GF-D8 (cell line): ENCODE measurements at places on chromosomes 11 and 22.

DNA sequence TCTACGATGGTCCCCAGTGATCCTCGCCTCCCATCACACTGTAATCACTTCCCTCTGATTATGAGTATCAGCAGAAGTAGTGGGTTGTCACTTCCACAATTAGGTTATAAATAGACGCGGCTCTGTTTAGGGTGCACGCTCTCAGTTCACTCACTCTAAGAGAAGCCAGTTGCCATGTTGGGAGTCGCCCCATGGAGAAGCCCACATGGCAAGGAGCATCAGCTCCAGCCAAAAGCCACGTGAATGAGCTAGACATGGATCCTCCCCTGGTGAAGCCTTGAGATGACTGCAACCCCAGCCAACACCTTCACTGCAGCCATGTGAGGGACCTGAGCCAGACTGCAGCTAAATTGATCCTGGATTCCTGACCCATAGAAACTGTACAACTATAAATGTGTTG, 26.4 kb upstream of the MYOD1 start:
- no peak for DNase-seq

DNA sequence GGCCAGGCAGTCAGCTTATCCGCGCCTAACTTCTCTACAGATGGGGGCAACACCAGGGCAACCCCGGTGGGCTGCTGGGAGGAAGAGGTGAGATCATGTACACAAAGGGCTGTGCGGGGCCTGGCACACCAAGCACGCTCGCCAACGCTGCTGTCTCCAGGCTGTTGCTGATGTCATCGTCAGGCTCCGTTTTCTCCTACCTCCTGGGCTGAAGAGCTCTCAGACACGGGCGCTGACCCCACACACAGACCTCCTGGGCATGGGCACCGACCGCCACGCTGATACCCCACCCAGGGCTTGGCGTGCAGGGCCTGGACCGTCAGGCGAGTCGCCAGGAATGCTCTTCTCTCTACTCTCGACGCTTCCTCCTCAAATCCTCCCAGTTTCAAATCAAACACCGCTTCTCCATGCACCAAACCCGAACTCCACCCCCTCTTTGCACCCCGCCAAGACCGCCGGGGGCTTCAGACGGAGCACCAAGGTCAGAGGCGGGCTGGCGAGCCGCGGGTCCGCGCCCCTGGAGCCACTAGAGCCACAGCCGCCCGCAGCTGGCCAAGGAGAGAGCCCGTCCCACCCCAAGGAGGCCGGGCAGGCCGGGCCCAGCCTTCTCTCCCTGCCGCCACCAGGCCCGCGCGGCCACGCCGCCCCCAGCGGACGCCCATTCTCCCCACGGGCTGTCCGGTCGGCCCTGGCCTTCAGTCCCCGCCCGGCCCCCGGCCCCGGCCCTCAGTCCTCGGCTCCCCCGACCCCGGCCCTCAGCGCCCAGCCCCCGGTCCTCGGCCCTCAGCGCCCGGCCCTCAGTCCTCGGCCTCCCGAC, 772 bp downstream of the SBF1 start:
- no peak for DNase-seq

- DNase-seq: no peak
These were observed 5.3 kb upstream of the HORMAD2 start for GRCh38 chr22:30074994-30075393.

DNA sequence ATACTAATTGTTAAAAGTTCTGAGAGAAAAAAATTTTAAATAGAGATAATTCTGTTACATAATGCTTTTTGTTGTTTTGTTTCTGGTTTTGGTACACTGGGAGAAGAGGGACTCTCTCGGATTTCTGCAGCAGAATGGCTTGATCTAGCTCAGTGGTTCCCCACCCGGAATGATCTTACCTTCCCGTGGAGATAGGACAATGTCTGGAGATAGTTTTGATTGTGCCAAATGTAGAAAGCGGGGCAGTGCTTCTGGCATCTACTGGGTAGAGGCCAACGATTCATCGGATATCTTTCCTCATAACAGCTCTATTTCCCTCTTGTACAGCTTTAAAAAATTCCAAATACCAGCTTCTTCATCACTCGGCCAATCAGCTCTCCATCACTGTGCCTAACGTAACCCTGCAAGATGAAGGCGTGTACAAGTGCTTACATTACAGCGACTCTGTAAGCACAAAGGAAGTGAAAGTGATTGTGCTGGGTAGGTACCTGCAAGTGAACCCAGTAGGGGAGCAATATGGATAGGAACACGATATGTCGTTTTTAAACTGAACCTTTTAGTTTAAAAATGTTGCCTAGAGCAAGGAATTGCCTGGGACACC, 13.2 kb downstream of the CRTAM start:
- no peak for DNase-seq

DNA sequence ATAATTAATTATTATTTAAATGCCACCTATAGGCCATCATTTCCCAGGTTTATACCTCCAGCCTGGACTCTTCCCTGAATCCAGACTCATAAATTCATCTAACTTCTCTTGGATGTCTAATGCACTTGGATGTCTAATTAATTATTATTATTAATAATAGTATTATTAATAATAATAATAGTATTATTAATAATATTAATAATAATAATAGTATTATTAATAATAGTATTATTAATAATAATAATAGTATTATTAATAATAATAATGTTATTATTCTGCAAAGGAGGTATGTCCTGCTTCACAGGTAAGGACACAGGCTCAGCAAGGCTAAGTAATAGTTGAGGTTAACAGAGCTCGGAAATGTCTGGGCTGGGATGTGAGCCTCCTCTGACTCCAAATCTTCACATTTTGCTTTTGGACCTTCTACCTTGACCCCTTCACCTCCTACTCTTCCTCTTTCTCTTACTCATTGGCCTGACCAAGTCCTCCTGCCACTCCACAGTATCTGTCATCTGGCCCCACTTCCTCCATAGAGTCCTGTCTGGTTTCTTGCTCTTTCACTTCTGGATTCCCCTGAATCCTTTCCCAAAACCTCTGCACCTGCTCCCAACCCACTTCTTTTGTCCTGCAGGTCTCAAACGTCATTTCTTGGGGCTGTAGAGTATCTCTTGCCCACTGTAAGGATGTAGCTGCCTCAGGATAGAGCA, 8.0 kb downstream of the RIBC2 start:
- DNase-seq: no peak

GRCh38 chr22:44128958-44129618, 51.6 kb upstream of the PARVG start:
- no peak for DNase-seq
